ENCODE measurements at places on chromosomes 2 and 18.

- no peaks in the 10 kb centered on the region for H3K27me3 ChIP-seq
- H3K36me3 ChIP-seq = no peaks in the 10 kb centered on the region
- peaks cover 1% of the 10 kb centered on the region for H3K4me1 ChIP-seq
- H3K4me3 ChIP-seq = no peak overlapping the region
- DNase-seq = no peak
- H3K27ac ChIP-seq = no peak overlapping the region
These were observed 76.9 kb downstream of the RHOB start for GRCh38 chr2:20523799-20524187.

GRCh38 chr2:60533101-60534051 is 20.1 kb downstream of the BCL11A start:
- H3K27me3 ChIP-seq = no peaks in the 10 kb centered on the region
- no peak overlapping the region for H3K27ac ChIP-seq
- no peak overlapping the region for H3K4me3 ChIP-seq
- H3K4me1 ChIP-seq = peaks cover 23% of the 10 kb centered on the region
- DNase-seq = no peak

DNA sequence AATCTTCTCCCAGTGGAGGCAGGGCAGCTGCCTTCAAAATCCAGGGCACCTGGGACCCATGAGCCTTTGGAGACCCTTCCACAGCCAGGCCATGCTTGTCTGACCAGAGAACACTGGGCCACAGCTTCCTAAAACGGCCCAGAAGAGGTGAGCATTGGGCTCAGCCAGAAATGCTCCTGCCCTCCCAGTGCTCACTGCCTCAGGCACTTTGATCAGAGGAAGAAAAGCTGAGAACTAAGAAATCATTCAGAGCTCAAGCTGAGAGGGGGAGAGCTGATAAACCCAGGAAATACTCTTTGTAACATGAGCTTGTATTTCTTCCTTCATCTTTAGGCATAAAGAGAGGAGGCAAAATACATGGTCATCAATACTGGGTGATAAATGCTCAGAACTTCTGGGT is 365.5 kb upstream of the KLHL29 start:
- H3K4me1 ChIP-seq = no peaks in the 10 kb centered on the region
- no peak for DNase-seq
- no peak overlapping the region for H3K4me3 ChIP-seq
- H3K27me3 ChIP-seq = no peaks in the 10 kb centered on the region

GRCh38 chr2:212935752-212936151 is 215.7 kb downstream of the IKZF2 start:
- no peak for DNase-seq
- H3K4me1 ChIP-seq = peaks cover 4% of the 10 kb centered on the region
- no peak overlapping the region for H3K4me3 ChIP-seq
- no peaks in the 10 kb centered on the region for H3K36me3 ChIP-seq

GRCh38 chr2:102033750-102034682 is 42.3 kb downstream of the IL1R2 start:
- no peak for DNase-seq
- H3K27me3 ChIP-seq = no peaks in the 10 kb centered on the region
- no peaks in the 10 kb centered on the region for H3K36me3 ChIP-seq
- H3K4me1 ChIP-seq = peaks cover 2% of the 10 kb centered on the region
- no peak overlapping the region for H3K27ac ChIP-seq

DNA sequence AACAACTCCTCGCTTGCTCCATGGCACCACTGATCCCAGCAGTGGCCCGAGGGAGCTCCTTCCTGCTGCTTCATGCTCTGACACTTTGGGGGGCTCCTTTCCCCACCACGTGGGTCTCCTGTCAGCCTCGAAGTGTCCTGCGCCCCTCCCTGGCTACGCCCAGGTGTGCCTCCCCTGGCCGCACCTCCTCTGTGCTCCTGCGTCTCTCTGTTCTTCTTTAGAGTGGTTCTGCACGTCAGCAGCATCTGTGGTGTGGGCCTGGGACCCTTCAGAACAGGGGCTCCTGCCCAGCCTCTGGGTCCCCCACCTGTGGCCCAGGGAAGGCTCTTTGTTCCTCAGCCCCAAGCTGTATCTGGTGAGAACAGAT is 26.7 kb upstream of the NTSR2 start:
- H3K27ac ChIP-seq = no peak overlapping the region
- H3K4me1 ChIP-seq = no peaks in the 10 kb centered on the region
- no peak for DNase-seq
- H3K4me3 ChIP-seq = no peak overlapping the region
- no peaks in the 10 kb centered on the region for H3K36me3 ChIP-seq

DNA sequence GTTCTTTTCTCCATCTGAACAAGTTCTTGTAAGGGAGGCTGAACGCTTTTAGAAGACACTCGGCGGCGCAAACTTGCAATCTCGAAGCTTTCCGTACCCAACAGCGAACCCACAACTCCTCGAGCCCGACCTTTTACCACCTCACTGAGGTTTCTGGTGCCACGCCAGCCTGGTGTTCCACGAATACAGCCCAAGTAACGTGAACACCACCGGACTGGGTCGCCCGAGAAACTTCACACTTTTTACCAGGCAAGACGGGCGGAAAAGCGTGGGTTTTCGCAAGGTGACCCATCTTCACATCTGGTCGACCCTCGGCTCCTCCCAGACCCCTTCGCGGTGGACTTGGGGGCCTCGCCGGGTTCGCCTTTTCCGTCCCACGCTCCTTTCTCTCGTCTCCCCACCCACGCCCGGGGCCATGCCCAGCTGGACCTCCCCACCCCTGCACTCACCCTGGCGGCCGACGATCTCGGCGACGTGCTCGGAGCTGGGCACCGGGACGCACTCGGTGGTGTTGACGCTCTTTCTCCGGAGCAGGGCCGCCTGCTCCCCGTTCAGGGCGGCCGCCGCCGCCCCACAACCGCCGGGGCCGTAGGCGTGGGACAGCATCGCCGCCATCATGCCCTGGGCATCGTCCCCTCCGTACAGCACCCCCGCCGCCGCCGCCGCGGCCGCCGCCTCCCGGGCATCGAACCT is 1.2 kb downstream of the MEX3C start:
- H3K4me1 ChIP-seq = no peaks in the 10 kb centered on the region
- H3K27me3 ChIP-seq = no peaks in the 10 kb centered on the region
- DNase-seq = no peak
- no peak overlapping the region for H3K27ac ChIP-seq
- no peaks in the 10 kb centered on the region for H3K36me3 ChIP-seq

- no peak for DNase-seq
- H3K27me3 ChIP-seq = no peaks in the 10 kb centered on the region
- H3K4me3 ChIP-seq = no peak overlapping the region
- H3K27ac ChIP-seq = no peak overlapping the region
These were observed 64.0 kb downstream of the MBP start for GRCh38 chr18:77068321-77069312.

DNA sequence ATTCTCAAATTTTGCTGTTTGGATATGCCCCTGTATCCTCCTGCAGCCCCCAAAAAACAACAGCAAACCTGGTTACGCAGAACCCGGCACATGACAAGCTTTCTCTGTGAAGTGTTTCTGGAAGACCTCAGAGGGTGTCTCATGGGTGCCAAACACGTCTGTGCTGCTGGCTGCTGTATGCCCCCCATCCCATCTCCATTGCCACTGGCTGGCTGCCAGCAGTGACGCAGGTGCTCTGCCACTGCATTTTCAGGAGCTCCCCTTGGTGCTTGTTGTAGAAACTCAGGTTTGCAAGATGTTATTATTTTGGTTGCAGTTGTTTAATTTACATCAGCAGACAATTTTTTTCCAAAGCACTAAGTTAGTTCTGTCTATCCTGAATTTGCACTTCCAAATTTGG is 166.4 kb upstream of the FANCL start:
- H3K4me3 ChIP-seq = no peak overlapping the region
- no peaks in the 10 kb centered on the region for H3K27me3 ChIP-seq
- no peak overlapping the region for H3K27ac ChIP-seq
- H3K4me1 ChIP-seq = no peaks in the 10 kb centered on the region
- no peak for DNase-seq

DNA sequence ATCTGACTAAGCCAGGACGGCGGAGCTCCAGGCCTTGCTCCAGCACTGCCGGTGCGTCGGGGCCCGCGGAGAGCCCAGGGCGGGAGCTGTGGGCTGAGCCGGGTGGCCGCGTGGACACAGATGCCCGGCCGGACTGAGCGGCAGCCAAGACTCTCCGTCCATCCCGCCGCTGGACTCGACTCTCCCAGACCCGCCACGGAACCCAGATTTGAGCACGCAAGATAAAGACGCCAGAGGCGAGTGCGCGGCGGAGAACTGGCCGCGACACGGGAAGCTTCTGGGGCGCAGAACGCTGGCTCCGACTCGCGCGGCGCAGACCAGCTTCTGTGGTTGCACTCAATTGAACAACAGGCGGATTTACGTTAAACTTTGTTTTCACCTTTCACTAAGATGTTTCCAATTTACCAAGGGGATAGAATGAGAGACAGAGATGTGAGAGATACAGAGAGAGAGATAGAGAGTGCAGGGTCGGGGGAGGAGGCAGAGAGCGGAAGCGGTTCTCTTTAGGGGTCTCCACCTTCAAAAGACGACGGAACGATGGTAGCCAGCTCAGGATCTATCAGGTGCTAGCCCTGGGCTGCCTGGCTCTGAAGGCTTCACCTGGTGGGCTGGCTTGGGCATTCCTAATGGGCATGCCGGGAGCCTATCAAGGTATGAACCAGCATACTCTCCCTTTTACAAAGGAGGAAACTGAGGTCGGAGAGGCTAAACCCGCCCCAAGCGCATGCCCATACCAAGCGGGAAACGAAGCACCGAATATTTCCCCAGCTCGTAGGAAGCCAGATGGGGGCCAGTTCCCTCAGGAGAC is 10.4 kb upstream of the EN1 start:
- peaks cover 79% of the 10 kb centered on the region for H3K27me3 ChIP-seq
- H3K4me1 ChIP-seq = peaks cover 11% of the 10 kb centered on the region
- H3K36me3 ChIP-seq = no peaks in the 10 kb centered on the region
- H3K4me3 ChIP-seq = no peak overlapping the region
- DNase-seq = no peak

GRCh38 chr2:194385376-194385775 is 1271.7 kb upstream of the SLC39A10 start:
- no peak overlapping the region for H3K27ac ChIP-seq
- H3K27me3 ChIP-seq = no peaks in the 10 kb centered on the region
- H3K4me1 ChIP-seq = no peaks in the 10 kb centered on the region
- no peak overlapping the region for H3K4me3 ChIP-seq
- H3K36me3 ChIP-seq = no peaks in the 10 kb centered on the region

GRCh38 chr2:202185156-202185555 is 53.2 kb downstream of the SUMO1 start:
- H3K27me3 ChIP-seq = no peaks in the 10 kb centered on the region
- no peak overlapping the region for H3K4me3 ChIP-seq
- H3K4me1 ChIP-seq = no peaks in the 10 kb centered on the region
- no peak overlapping the region for H3K27ac ChIP-seq
- no peak for DNase-seq

DNA sequence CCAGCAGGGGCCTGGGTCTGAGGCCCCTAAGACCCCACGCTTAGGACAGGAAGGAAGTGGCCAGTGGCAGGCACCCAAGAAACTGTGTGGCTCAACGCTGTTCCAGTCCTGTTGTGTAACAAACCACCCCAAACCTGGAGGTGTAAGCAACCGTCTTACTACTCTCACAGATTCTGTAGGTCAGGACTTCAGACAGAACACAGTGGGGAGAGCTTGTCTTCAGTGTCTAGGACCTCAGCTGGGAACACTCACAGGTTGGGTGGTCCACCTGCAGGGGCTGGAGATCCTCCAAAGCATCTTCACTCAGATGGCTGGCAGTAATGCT is 123.0 kb downstream of the KLHL29 start:
- H3K4me1 ChIP-seq = no peaks in the 10 kb centered on the region
- H3K36me3 ChIP-seq = no peaks in the 10 kb centered on the region

GRCh38 chr2:240344904-240345303 is 90.6 kb upstream of the GPC1 start:
- no peak overlapping the region for H3K4me3 ChIP-seq
- H3K27me3 ChIP-seq = no peaks in the 10 kb centered on the region
- H3K36me3 ChIP-seq = no peaks in the 10 kb centered on the region
- H3K27ac ChIP-seq = no peak overlapping the region
- no peak for DNase-seq

- H3K27ac ChIP-seq = no peak overlapping the region
- H3K4me3 ChIP-seq = no peak overlapping the region
- H3K36me3 ChIP-seq = no peaks in the 10 kb centered on the region
- DNase-seq = no peak
- no peaks in the 10 kb centered on the region for H3K4me1 ChIP-seq
These were observed 130.1 kb downstream of the LCLAT1 start for GRCh38 chr2:30577151-30577550.

- DNase-seq = no peak
- no peaks in the 10 kb centered on the region for H3K4me1 ChIP-seq
- H3K36me3 ChIP-seq = no peaks in the 10 kb centered on the region
- no peak overlapping the region for H3K27ac ChIP-seq
- H3K4me3 ChIP-seq = no peak overlapping the region
- H3K27me3 ChIP-seq = no peaks in the 10 kb centered on the region
These were observed 3.1 kb upstream of the OR6B2 start for GRCh38 chr2:240033330-240033678.

GRCh38 chr2:186554850-186555671 is 34.8 kb upstream of the ITGAV start:
- no peaks in the 10 kb centered on the region for H3K4me1 ChIP-seq
- no peak overlapping the region for H3K27ac ChIP-seq
- no peaks in the 10 kb centered on the region for H3K27me3 ChIP-seq
- no peaks in the 10 kb centered on the region for H3K36me3 ChIP-seq

DNA sequence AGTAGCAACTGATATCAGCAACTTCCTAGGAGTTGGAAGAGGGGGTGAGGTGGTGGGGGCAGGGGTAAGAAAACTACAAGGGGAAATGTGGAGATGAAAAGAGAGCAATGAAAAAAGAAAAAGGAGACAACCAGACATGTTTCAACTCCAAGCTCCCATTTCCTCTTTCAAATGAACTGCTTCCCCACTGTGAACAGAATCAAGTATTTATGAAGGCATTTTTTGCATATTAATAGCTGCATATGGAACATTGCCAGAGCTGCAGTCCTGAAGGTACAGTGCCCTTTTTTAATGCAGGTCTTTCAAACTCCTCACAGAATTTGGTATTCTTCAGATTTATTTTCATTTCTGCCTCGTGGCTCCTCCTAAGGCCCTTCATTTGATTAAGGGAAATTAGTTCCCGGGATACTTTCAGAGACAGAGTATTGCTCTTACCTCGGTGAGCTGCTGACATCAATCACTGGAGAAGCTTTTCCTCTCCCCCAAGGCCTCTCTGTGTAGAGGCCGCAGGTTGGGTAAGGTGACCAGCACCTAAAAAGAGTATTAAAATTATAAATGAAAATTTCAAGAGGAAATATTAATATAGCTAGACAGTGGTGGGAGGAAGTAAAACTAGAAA is 68.4 kb downstream of the KIAA2012 start:
- no peaks in the 10 kb centered on the region for H3K27me3 ChIP-seq
- H3K4me3 ChIP-seq = no peak overlapping the region
- peaks cover 3% of the 10 kb centered on the region for H3K4me1 ChIP-seq
- H3K36me3 ChIP-seq = no peaks in the 10 kb centered on the region
- H3K27ac ChIP-seq = no peak overlapping the region
- no peak for DNase-seq

- no peaks in the 10 kb centered on the region for H3K4me1 ChIP-seq
- no peak overlapping the region for H3K4me3 ChIP-seq
- no peaks in the 10 kb centered on the region for H3K27me3 ChIP-seq
- no peak overlapping the region for H3K27ac ChIP-seq
- no peak for DNase-seq
These were observed 83.3 kb upstream of the CD28 start for GRCh38 chr2:203623096-203623495.

Measured in iPS DF 6.9 (cell line).